Calu3 (cell line): ENCODE measurements at places on chromosomes 3 and 15. TPM values are rescaled to one million over a fixed set of nuclear protein-coding genes. Genes with fewer than 3 reads are reported as not detected.

GRCh38 chr3:61563313-61564271 is 2.2 kb downstream of the PTPRG start:
- DNase-seq: no peak

DNA sequence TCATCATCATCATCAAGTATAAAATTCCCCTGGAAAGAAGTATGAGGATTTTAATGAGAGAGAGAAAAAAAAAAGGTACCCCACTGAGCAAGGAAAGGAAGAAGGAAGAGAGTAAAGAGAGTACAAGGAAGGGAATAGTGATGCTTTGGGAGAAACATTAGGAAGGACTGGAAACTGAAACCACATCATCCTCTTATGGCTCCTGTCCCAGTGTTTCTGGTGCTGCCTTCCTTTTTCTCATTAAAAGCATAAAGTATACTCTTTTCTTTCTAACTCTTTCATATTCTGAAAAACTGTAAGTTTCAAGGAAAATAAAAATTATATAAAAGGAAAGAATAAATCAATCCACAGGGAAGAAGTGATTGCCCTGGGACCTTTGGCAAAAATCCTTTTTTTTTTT is 616.4 kb upstream of the CBLB start:
- DNase-seq: no peak

DNA sequence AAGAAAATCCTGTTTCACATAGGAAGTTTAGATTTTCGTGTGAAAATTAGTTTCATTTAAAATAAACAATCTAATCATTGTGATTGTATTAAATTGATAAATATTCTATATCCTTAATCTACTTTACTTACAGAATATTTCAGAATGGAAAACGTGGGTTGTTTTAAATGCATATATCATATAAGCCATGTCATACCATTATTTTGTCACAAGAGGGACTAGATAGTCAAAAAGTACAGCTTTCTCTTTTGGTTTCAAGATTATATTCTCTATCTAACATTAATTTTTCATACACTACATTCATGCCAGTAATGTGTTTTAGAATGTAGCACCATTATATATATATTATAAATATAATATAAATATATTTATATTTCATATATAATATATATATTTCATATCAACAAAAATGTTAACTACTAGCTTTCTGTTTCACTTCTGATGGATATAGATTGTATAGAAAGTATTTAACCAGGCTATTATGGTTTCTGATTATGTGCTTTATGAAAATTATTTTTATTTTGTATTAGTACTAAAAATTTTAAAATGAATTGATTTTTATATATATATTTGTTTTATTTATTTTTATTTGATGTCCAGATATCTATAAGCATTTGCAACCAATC is 45.3 kb downstream of the OSTN start:
- no peak for DNase-seq

GRCh38 chr15:52349052-52349700 is 53.6 kb upstream of the MYO5C start:
- DNase-seq: no peak

- DNase-seq: no peak
Measured at GRCh38 chr15:99406716-99407487, 155.6 kb downstream of the LRRC28 start.

Gene CCDC13
- total RNA-seq: 0.66 and 0.68 TPM in 2 replicates

DNA sequence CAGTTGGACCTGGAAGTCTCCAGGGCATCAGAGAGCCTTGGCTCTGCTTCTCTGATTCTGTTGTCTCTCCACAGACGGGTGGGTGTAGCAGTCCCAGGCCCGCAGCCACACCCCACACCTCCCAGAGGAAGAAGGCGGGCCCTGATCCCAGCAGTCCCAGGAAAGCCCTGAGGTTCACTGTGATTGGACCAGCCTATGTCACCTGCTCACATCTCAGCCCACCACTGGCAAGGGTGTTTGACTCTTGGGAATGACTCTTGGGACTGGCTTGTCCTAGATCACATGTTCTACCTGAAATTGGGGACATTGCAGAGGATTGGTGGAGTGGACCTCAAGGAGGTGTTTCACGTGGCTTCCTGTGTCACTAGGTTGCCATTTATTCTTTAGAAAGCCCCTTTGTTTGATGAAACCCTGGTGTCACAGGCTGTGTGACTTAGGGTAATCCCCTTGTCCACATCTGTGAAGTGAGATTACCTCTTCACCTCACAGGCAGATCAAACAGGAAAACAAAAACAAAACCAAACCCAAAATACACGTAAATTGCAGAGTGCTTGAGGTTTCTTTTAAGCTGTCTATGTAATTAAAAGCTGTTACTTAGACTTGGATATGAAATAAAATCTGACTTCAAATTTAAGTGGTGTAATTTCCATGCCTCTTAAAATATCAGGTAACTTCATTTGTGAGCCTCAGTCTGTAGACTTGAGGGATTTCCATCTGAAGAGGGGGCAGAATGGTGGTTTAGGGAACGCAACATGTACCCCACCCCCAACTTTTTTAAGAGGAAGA is 26.7 kb downstream of the FLNB start:
- no peak for DNase-seq

- DNase-seq: no peak
Measured at GRCh38 chr3:42381551-42382082, 28.8 kb downstream of the LYZL4 start.

- DNase-seq: no peak
Measured at GRCh38 chr3:134052370-134052769, 22.6 kb upstream of the SLCO2A1 start.

Gene PSMD6
- 65.4 and 73.3 TPM in 2 replicates for total RNA-seq

DNA sequence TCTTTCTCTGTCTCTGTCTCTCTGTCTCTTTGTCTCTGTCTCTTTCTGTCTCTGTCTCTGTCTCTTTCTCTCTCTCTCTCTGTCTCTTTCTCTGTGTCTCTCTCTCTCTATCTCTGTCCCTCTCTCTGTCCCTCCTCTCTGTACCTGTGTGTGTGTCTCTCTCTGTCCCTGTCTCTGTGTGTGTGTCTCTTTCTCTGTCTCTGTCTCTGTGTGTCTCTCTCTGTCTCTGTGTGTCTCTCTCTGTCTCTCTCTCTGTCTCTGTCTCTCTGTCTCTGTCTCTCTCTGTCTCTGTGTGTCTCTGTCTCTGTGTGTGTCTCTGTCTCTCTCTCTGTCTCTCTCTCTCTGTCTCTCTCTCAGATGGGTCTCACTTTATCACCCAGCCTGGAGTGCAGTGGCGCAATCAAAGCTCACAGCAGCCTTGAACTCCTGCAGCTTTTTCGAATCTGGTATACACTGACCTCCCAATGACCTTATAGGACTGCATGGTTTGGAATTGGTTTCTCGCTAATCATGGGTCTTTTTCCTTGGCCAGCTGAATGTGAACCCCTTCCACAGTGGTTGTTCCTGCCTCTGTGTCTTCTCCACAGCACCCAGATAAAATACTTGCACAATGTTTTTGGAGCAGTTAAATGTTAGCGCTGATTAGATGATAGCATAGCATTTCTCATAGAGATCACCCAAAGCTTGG is 102.6 kb upstream of the KLHL25 start:
- DNase-seq: no peak

Gene GOLGA6L9
- total RNA-seq: 5.8 and 6.9 TPM in 2 replicates

- no peak for DNase-seq
Measured at GRCh38 chr3:45211466-45212094, 14.5 kb downstream of the TMEM158 start.

- DNase-seq: no peak
Measured at GRCh38 chr3:105842449-105842848, 26.4 kb downstream of the CBLB start.
